ENCODE measurements at places on chromosomes 7 and 10. TPM values are rescaled to one million over a fixed set of nuclear protein-coding genes. Genes with fewer than 3 reads are reported as not detected.

- peak; percentile 36 for DNase-seq
Observed at GRCh38 chr10:85650791-85651496, 715.7 kb downstream of the GRID1 start.

KNDC1 gene
- 0.03 TPM for total RNA-seq

DNA sequence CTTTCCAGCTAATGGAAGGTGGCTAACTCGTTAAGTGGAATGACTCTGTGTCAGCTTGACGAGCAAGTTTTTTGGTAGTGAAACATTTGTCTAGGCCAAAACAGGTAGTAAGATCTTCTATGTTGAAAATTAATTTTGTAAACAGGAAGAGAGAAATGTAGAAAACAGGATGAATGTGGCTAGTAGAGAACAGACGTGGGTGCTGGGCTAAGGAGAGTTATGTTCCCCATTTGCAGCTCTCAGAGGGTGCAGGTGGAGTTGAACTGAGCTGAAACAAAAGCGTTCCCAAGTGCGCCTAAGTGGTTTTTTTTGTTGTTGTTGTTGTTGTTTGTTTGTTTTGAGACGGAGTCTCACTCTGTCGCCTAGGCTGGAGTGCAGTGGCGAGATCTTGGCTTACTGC lies 59.5 kb upstream of the SRPK2 start:
- no peak for DNase-seq

- no peak for DNase-seq
Observed at GRCh38 chr7:32253299-32253698, 183.1 kb upstream of the PDE1C start.

DNA sequence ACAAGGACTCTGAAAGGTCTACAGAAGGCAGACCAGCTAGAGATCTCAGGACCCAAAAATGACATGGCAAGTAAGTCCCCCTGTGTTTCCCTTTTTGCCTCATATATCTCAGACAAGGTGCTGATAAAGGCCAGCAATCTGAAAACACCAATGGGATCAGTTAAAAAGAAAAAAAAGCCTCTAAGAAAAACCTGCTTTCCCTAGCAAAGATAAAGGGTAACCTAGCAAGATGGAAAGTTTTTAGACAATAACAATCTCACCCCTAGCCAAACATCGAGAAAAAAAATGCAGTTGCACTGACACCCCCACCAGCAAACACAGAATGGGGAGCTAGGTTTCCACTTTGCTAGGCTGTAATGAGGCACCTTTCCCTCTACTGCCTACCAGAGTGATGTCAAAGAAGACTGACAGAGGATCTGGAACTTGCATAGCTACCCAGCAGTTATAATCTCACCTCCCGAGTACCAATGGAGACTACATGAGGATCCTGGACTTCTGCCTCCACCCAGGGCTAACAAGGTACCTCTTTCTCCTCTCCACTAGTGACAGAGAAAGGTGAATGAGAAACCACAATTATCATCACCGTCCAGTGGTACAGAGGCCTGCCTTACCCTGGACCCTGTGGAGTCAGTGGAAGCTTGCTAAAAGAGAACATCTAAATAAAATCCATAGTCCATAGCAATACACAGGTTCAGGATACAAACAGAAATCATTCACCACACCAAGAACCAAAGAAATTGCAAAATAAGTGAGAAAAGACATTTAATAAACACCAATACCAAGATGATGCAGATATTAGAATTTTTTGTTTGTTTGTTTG lies 240.8 kb downstream of the ARHGAP12 start:
- DNase-seq: no peak

GRCh38 chr7:91945476-91945875 lies 4.8 kb downstream of the AKAP9 start:
- peak; percentile 7 for DNase-seq

LRRC18 gene
- total RNA-seq: not detected

KCNK18 gene
- total RNA-seq: not detected

ZNF853 gene
- 0.07 TPM for total RNA-seq

GRCh38 chr10:132094581-132095234 lies 29.0 kb downstream of the JAKMIP3 start:
- no peak for DNase-seq

SLC18A3 gene
- total RNA-seq: not detected

DNA sequence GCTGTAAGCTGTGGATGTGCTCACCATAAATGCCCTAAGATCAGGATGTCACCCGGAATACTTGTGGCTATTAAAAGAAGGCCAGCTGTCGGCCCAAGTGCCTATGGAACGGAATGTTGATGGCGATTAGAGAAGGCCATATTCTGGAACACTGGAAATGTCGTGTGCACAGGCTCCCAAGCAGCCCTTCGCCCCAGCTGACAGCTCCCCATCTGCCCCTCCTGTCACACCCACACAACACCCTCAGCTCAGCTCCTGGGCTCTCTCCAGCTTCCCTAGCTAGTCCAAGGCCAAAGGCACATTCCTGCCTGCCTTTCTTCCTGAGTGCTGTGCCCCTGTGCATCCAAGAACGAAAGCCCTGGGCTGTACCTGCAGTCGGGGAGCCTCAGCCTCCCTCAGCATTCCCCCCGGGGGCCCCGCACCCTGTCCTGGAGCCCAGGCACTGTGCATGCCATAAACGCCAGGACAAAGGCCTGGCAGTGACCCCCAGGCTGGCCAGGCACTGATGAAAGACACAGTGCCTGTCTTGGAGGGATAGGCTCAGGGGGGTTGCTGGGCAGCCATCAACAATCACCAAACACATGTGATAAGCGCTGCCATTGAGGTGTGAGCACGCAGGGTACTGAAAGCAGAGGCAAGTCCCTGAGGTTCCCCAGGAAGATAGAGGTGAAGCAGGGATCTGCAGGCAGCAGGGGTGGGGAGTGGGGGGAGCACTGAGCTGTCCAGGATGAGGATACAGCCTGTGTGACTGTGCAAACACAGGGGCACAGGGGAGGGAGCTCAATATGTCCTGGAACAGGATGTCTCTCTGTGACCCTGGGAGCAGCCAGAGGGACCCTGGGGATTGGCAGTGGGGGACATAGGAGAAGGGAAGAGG lies 3.7 kb upstream of the LDB3 start:
- DNase-seq: no peak

ANXA8 gene
- total RNA-seq: 562 TPM

DNA sequence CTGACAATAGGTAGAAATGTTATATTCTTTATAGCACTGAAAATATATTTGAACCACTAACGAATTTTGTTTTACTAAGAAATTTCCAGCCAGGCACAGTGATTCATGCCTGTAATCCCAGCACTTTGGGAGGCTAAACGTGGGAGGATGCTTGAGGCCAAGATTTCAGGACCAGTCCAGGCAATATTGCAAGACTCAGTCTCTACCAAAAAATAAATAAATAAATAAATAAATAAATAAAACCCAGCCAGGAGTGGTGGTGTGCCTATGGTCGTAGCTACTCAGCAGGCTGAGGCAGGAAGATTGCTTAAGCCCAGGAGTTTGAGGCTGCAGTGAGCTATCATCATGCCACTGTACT lies 39.8 kb downstream of the PIP4K2A start:
- no peak for DNase-seq

TUBB8 gene
- 0.07 TPM for total RNA-seq
